Stimulated activated CD4-positive, alpha-beta T cell treated with anti-CD3 and anti-CD28 coated beads, Interleukin-4, amount 100 ng/mL, for 24 hours (primary cell): ENCODE measurements at places on chromosomes 2 and 18.

DNA sequence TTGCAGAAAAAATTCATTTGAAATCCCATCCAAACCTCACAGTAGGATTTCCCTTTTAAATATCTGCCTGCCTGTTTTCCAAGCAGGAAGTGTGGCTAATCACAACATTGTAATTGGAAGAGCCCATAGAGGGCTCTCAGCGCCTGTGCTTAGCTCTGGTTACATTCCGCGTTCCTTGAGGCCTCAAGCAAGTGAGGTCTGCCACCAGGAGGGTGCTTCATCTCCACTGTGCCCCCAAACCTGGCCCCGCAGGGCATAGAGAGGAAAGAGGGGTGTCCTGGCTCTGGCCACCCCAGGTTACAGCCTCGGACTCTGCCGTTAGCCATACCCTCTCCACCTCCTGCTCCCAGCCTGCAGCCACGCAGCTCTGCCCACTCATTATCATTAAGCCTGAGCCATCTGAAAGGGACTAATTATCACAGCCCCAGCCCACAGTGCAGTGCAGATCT, 214.8 kb downstream of the SP3 start:
- no peak for DNase-seq

DNA sequence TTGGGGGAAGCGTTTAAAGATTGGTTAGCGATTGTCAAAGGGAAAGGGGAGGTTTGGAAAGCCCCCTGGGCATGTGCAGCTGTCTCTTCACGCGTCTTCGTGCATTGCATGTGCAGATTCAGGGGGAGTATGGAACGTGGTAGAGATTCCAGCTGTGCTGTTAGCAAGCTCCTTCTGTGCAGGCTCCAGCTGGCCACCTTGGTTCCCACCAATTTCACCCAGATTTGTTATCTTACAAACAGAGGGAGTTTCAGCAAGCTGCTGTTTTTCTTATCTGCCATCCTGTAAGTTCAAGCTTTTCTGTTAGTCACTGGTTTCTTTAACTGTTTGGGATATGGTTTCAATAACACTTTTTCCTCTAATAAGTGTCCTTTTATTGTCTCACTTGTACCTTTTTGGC, 30.4 kb downstream of the FARP2 start:
- no peak for DNase-seq

DNA sequence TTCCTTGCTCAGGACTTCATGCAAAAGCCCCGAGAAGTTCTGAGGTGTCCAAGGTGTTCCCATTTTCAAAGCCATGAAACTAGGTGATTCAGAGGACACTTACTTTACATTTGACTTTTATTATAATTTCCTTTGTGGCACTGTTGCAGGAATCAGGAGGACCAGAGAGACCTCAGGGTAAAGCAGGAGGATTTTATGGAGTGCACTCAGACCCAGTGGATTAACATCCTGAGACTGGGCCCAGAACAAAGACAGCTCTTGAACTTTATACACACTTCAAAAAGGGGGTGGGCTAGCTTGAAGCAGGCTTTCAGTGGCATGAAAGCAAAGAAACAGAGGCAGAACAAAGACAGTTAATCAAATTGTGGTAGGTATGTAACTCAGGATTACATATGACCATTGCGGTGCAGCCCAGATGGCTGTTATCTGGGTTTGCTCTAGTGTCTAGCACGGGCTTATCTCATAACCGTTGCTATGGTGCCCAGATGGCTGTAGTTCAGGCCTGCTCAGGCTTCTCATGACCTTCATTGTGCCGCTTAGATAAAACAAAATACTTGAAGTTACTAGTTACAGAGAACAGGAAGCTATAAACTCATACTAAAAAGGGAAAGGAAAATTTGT, 39.4 kb downstream of the TMEM182 start:
- DNase-seq = no peak

- no peak for DNase-seq
Measured at GRCh38 chr18:10322435-10322834, 132.0 kb upstream of the APCDD1 start.

DNA sequence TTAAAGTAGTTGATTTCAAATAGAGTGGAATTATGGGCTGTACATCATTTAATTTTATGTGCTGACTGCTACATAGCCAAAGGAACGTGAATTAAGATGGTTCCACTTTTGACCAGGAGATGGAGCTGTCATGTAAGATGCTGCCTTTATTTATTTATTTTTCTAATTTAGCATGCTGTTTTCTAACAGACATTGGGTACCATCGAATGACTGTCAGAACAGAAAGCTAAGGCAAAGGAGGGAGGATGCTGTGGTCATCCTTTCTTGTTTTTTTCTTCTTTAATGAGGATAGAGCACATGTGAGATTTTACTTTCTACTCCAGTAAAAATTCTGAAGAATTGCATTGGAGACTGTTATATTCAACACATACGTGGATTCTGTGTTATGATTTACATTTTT, at the start of gene SCN2A:
SCN2A (plus strand) TSS at position 185 of the 400 bp plus-strand sequence. CDS start 56,410 bp downstream, outside the sequence.
- DNase-seq = no peak

- DNase-seq = no peak
Measured at GRCh38 chr2:11872247-11872947, 126.0 kb downstream of the LPIN1 start.

DNA sequence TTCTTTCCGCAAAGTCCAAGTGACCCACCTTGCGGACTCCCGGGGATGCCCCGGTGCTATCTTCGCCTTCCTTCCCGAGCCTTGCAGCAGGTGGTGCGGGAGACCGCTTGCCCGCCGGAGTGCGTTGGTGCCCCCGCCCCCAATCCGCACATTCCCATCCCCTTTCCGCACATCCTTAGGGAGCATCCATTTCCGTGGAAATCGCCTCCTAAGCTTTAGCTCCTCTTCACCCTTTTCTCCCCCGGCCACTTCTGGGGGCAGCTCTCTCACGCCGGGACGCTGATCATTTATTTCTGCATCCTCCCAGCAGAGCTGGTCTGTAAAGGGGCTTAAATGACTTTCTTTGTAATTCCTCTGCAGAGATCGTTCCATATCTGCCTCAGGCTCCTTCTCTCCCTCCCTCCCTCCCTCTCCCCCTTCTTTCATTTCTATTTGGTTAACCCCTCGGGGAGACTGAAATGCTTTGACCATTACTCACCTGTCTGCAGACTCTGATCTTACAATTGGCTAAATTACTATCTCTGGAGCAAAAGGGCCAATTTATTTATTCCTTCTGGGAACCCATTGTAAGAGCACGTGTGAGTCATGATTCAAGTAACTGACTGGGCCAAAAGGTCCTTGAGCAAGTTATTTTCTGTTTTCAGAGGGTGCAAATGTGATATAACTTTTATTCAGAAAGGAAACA, 1.3 kb upstream of the LYPD1 start:
- DNase-seq = no peak

GRCh38 chr2:206443735-206444527, 599 bp downstream of the ADAM23 start:
- peak; percentile 4 for DNase-seq

- DNase-seq = no peak
Measured at GRCh38 chr2:207704078-207704477, 7.4 kb upstream of the CCNYL1 start.

GRCh38 chr18:56431551-56431950, 206.8 kb downstream of the TXNL1 start:
- no peak for DNase-seq
